WERI-Rb-1 (cell line): ENCODE measurements at places on chromosomes 5 and 9.

DNA sequence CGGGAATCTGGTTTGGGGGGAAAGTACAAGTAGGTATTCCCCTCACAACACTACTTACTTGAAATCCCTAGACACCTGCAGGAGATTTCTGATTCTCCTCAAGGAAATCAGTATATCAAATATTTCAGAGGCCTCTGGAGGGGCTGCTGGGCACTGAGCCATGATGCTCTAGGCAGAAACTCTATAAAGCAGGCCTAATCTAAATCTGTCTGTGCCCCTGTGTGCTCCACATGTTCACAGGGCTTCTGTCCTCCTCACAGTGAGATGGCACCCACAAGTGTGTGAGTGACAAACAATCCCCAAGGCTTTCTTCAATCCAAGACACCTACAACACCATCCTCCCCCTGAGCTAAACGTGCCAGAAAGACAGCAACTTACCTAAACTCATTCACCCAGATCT lies 39.0 kb downstream of the NIPSNAP3B start:
- DNase-seq: no peak

DNA sequence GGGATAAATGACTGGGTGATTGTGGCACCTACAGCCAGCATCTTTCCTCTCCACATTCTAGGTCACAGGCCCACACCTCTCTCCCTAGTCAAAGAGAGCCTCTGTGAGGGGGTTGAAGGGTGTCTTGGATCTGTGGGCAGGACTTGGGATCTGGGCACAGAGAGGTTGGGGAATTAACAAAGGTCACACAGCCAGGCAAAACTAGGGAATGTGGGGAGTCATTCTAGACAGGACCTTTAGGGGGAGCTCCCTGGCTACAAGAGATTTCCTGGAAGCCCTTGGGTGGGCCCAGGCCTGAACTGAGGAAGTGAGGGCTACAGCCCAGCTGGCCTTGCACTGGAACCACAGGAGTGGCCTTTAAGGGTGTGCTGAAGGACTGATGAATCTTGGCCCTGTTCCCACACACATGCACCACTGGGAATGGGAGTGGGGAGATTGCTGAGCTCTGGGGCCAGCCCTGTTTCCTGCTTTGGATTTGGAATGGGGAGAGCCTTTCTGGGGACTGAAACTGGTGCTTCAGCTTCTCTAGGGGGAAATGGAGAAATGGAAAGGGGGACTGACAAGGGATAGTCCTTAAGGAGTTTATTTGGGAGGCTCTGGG lies 12.4 kb upstream of the CXXC5 start:
- peak; percentile 74 for DNase-seq

DNA sequence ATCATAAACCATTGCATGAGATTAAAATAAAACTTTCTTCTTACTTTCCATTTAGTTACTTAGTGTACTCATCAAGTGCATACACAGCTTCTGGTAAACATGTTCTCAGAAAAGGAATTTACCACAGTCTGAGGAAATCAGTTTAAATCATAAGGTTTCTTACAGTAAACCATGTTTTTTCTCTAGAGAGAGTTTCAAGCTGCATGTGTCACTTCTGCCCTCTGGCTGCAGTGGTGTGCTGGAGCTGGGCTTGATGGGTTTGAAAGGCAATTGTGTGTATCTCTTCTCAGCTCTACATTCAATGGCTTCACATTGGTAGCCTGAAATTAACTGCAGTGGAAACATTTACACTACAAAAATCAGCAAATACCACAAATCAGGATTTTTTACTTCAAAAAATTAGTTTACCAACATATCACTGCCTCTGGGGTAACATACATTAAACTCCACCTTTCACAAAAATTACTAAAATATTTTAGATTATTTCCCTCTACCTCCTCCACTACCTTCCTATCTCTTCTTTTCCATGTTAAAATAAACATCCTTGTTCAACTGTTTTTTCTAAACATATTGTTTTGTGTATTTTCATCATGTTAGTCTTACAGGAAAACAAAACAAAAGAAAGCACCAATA lies 414.3 kb downstream of the ANXA1 start:
- peak; percentile 69 for DNase-seq

DNA sequence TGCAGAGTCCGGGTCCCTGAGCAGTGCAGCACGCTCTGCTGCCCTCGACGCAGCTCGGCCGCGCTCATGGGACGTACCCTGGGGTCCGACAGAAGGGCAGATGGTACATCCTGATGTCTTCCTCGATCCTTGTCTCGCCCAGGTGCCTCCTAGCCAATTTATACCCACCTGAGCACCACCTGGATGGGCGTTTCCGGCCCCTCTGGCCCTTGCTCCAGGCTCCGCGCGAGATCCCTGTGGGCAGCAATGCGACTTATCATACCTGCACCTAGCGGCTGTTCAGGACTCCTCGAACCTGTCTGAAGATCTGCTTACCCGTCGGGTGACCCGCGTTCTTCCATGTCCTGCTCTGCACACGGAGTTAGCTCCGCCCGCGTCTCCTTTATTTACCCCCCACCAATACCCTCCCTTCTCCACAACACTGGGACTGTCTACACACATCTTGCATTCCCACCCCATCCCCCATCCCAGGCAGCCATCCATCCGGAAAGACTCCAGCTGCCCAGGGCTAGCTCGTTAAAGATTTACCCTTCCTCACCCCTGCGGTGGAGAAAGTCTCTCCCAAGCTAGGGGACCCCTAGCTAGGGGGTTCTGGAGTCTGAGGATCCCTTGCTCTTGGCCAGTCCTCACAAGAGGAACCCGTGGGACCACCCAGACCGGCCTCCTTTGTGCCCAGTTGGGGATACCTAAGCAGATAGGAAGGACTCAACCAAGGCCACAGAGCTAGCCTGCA lies at the start of gene KIF12:
Gene KIF12, minus strand, starts transcription at position 357 of the 733 bp plus-strand sequence. Its CDS starts 16 bp downstream, at position 341.
- DNase-seq: peak; percentile 100

DNA sequence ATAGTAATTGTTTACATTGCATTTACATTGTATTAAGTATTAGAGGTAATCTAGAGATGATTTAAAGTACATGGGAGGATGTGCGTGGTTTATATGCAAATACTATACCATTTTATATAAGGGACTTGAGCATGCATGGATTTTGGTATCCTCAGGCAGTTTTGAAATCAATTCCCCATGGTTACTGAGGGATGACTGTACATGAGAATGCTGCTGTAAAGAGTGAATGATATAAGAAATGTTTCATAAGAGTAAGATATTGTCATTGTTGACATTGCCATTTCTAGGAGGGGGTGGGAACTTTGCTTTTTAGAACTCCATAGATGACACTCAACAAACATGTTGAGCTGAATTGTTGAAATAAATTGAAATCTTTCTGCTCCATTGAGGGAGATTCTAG lies 185.0 kb downstream of the SEMA6A start:
- no peak for DNase-seq

GRCh38 chr5:43390471-43390870 lies 21.7 kb downstream of the CCL28 start:
- DNase-seq: no peak

DNA sequence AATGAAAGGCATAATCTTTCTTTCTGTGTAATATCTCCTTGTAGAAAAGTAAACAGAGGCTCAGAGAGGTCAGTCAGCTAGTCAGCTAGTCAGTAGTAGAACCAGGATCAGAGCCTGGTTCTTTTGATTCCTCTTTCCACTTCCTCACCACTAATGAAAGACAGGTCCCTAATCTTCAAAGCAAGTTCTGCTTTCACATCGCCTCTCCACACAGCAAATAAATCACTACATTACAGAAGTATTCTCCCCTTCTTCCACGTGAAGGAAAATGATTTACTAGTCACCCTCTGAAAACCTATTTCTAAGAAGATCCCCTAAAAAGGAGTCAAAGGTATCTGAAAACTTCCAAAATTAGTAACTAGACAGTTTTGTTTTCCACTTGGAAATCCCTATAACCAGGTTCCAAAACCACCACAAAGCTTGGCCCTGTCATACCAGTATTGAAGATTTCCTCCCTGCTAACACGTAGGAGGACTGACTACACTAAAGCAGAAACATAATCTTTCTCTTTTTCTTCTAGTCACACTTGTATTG lies 140.5 kb upstream of the TARS1 start:
- no peak for DNase-seq

DNA sequence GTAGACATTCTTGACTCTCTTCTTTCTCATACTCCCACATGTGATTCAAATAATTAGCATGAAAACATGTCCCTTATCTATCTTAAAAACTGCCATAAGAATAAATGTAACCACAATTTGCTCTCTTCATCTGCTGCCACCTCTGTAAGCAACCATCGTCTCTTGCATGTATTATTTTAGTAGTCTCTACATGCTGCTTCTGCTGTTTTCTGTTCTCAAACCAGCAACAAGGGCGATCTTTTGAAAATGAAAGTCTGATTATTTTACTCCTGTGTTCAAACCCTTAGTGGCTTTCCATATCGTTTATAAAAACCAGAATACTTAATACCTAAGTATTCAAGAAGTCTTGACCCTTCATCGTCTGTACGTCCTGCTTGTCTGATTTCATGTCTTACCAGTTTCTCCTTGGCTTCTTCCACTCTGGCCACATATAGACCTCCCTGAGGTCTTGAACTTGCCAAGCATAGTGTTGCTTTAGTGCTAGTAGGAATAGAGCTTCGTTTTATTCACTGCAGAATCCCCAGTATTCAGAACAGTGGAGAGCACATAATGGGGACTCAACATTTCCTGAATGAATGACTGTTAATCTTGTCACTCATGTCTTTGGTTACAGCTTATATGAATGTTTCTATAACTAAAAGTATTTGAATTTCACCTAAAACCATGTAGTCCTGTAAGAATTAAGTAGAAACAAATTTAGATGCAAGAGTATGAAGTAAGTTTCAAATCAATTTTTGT lies 10.6 kb downstream of the CDC42SE2 start:
- no peak for DNase-seq

DNA sequence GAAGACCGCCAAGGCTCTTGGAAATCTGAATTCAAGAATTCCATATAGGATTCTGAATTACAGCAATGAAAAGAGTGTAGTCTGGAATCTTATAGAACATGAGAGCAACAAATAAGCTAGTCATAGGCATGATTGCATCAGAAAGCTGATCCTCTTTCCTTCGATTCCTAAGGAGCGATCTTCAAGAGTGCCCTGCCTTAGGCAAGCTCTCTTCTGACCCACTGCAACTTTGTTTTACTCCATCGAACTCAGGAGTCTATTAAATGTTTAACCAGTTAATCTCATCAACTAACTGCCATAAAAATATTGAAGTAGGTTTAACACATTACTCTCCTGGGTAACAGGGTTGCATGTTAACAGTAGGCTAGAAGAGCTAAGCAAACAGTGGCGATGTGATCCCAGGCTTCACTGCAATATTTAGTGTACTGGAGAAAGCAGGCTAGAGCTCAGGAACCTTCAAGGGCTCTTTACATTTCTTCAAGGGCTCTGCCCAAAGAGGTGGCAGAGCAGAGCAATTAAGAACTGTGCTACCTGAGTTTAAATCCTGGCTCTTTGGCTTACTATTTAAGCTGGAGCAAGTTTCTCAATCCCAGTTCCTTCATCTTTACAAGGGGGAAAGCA lies 146.3 kb downstream of the RORB start:
- no peak for DNase-seq

DNA sequence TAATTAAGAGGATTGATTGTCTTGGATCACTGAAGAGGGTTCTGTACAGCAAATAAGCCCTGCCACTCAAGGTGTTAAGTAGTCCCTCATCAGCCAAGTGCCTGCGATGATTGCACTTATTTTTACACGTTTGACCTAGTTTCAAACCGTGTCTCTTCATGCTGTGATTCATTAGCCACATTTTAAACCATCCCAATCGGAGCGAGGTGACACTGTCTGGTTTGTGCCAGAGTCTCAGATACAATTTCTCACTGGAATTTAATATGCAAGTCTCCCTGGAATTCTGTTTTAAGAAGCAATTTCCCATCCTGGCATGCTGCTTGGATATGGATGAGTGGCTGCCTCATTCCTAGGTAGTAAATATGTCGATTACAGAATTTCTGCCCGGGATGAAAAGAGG lies 1.6 kb downstream of the INSYN2B start:
- DNase-seq: no peak

DNA sequence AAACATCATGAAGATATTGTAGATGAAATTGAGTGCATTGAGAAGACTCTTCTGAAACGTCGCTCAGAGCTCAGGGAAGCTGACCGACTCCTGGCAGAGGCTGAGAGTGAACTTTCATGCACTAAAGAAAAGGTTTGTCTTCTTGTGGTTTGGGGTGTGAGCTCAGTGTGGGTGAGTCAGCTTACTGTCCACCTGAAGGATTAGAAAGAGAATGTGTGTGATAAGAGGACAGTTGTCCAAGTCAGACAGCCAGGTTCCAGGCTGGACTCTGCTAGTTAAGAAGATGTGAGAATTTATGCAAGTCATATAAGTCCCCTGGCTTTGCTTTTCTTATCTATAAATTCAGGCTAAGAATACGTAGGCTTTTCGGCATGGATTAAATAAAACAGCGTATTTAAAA lies 46.9 kb downstream of the RAB14 start:
- no peak for DNase-seq

DNA sequence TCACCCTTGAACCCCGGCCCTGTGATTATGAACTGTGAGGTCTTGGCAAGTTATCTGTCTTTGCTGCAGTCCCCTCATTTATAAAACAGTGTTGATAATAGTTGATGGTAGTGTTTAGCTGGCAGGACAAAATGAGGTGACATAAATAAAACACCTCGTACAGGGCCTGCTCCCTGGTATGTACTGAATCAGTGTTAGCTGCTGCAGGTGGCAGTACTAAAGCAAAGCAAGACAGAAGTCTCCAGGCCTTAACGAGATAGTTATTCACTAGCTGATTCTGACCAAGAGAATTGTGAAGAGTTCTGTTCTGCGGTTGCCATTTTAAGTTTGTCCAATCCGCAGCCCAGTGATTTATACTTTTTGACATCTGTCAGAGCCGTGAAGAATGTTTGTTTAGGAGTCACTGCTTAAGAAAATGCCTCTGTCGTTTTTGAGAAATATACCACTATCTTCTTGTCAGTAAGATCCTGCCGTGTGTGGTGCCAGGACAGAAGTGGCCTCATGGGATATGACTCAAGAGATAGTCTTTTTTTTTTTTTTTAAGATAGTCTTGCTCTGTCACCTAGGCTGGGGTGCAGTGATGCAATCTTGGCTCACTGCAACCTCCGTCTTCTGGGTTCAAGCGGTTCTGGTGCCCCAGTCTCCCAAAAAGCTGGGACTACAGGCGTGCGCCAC lies 75.9 kb downstream of the KDM4C start:
- DNase-seq: no peak

DNA sequence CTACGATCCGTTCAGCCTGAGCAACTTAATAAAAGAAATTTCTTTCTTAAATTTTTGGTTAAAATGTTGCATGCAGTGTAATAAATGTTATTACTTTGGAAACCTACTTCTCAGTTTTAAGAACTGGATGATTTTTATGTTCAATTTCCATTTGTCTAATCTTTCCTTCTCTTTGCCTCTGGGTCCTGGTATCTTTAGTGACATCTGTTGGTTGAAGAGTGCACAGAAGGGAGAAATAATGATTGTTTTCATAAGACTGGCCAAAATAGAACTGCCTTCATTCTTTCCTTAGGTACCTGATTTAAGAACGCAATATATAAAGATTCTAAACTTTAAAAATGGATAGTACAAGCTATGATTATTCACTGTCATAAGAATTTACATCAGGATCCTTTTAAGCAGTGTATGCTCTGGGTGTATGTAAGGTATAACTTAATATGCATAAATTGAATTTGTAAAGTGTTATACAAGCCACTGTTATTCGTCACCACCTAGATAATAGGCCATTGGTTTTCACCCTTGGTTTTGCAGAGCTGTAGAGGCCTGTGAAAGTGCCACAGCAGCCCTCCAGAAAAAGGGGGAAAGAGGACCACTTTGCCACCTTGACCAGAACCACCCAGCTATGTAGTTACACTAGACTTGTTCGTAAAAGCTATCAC lies 82.8 kb upstream of the TLX3 start:
- DNase-seq: no peak

GRCh38 chr5:151819830-151820229 lies 48.1 kb downstream of the G3BP1 start:
- DNase-seq: no peak

GRCh38 chr9:4413856-4414255 lies 76.4 kb upstream of the SLC1A1 start:
- no peak for DNase-seq
